ENCODE measurements at places on chromosomes 16 and 17.

DNA sequence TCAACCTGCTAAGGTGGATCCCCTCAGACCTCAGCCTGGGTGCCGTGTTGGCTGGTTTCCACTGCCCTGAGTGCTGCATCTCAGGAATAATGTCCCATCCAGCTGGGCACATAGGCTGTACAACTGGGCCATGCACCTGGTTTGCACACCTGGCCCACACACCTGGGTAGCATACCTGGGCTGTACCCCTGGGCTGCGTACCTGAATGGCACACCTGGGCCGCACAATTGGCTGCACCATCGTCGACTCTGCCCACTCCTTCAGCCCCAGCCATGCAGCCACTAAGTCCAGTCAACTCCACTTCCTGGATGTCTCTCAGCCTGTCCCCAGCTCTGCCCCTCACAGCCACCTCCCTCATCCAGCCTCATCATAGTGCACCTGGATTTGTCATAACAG, 7.9 kb downstream of the SLC5A10 start:
- no peaks in the 10 kb centered on the region for H3K27me3 ChIP-seq
- no peak for DNase-seq
- peaks cover 46% of the 10 kb centered on the region for H3K4me1 ChIP-seq
- H3K36me3 ChIP-seq, result no peaks in the 10 kb centered on the region
- no peak overlapping the region for H3K4me3 ChIP-seq
- no peak overlapping the region for H3K27ac ChIP-seq

DNA sequence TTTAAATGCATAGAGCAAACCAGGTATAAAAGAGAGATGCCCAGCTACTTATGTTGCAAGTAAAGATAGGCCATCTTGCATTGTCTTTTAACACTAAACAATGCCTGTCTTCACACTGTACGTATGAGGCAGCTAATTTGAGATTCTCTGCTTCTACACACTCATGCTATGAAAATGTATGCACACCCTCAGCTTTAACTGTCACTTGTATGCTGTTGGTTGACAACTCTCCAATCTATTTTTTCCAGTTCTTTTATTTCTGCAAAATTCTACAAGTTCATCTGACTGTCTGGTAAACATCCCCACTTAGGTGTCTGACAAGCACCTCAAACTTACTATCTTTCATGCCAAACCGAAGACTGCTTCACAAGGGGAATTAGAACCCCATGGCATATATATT, 131.7 kb upstream of the SOX9 start:
- no peaks in the 10 kb centered on the region for H3K27me3 ChIP-seq
- H3K4me3 ChIP-seq, result no peak overlapping the region
- H3K27ac ChIP-seq, result no peak overlapping the region
- peaks cover 2% of the 10 kb centered on the region for H3K4me1 ChIP-seq
- DNase-seq, result no peak

DNA sequence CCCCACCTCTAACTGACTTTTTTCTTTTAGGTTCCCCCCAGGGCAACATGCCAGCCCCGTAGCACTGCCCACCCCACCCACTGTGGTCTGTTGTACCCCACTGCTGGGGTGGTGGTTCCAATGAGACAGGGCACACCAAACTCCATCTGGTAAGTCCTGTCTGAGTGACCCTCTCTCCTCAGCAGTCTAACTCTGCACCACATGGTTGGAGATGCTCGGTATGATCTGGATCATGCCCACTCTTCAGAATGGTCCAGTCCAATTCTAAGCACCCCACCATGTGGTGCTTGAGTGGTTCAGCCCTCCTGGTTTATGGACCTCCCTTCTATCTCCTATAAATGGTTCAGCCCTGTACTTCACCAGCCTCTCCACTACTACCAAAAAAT, 5.9 kb downstream of the KDM6B start:
- H3K4me3 ChIP-seq, result peak overlapping the region; percentile 91
- peaks cover 57% of the 10 kb centered on the region for H3K4me1 ChIP-seq
- peak overlapping the region; percentile 99 for H3K27ac ChIP-seq
- DNase-seq, result no peak

GRCh38 chr17:70621566-70621965, 452.2 kb downstream of the KCNJ2 start:
- H3K4me1 ChIP-seq, result peaks cover 2% of the 10 kb centered on the region
- no peak overlapping the region for H3K27ac ChIP-seq
- H3K36me3 ChIP-seq, result no peaks in the 10 kb centered on the region
- H3K27me3 ChIP-seq, result no peaks in the 10 kb centered on the region

DNA sequence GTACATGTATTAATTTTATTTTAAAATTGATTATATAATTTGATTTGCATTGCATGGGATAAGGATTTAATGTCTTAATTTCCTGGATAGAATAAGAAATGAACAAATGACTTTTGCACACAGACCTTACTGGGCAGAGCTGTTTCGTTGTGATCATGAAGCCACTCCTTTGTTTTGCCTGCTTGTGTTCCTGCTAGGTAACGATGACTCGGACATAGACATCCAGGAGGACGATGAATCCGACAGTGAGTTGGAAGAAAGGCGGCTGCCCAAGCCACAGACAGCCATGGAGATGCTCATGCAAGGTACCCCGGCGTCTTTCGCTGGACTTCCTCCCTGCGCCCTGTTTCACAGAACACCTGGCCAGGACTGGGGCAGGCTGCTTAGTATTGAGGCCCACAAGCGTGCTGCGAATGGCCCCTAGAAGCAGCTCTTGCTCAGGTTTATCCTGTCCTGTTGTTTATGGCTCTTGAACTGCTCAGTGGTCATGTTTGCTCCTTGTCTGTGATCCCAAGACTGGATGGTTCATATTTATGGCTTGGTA, 29.6 kb downstream of the CLUAP1 start:
- no peak overlapping the region for H3K4me3 ChIP-seq
- H3K4me1 ChIP-seq, result no peaks in the 10 kb centered on the region
- no peak overlapping the region for H3K27ac ChIP-seq
- no peaks in the 10 kb centered on the region for H3K27me3 ChIP-seq

GRCh38 chr17:50893183-50893993, 27.2 kb upstream of the TOB1 start:
- H3K4me1 ChIP-seq, result no peaks in the 10 kb centered on the region
- H3K36me3 ChIP-seq, result no peaks in the 10 kb centered on the region
- no peak for DNase-seq
- no peak overlapping the region for H3K4me3 ChIP-seq
